G401 (cell line): ENCODE measurements at places on chromosomes 5 and 9.

GRCh38 chr5:160312960-160313727, 780 bp upstream of the CCNJL start:
- peak; percentile 63 for DNase-seq

DNA sequence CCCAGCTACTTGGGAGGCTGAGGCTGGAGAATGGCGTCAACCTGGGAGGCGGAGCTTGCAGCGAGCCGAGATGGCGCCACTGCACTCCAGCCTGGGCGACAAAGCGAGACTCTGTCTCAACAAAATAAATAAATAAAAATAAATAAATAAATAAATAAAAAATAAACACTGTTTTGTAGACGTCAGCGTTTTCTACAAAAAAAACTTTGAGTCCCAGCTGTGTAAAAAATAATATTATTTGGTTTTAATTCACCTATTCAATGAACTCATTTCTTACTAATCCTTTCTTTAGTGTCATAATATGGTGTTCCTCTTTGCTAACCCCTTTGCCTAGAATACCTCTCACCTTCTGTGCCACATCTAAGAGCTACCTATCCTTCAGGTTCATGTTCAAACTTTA, 30.2 kb upstream of the MSANTD3 start:
- DNase-seq = no peak

GRCh38 chr5:150001660-150002486, 1.3 kb downstream of the HMGXB3 start:
- peak; percentile 52 for DNase-seq

DNA sequence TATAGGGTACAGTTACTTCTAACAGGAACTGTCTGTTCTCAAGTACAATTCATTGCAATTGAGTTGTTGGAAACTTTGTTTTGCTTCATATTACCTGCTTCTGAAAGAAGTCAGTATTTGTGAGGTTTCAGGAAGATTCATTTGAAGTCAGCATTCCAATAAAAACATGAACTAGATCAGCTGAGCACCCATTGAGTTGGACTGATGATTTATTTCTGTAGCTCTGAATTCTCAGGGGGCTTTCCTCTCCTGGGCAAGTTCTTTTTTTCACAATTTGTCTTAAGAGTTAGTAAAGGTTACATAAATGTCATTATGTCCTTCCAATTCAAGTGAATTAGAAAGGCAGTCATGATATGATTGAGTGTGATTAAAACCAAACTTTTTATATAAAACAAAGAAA, 16.2 kb upstream of the KIF2A start:
- no peak for DNase-seq

GRCh38 chr5:171476701-171477100, 57.3 kb downstream of the FGF18 start:
- DNase-seq = no peak

GRCh38 chr9:3477236-3477834, 48.5 kb downstream of the RFX3 start:
- no peak for DNase-seq

DNA sequence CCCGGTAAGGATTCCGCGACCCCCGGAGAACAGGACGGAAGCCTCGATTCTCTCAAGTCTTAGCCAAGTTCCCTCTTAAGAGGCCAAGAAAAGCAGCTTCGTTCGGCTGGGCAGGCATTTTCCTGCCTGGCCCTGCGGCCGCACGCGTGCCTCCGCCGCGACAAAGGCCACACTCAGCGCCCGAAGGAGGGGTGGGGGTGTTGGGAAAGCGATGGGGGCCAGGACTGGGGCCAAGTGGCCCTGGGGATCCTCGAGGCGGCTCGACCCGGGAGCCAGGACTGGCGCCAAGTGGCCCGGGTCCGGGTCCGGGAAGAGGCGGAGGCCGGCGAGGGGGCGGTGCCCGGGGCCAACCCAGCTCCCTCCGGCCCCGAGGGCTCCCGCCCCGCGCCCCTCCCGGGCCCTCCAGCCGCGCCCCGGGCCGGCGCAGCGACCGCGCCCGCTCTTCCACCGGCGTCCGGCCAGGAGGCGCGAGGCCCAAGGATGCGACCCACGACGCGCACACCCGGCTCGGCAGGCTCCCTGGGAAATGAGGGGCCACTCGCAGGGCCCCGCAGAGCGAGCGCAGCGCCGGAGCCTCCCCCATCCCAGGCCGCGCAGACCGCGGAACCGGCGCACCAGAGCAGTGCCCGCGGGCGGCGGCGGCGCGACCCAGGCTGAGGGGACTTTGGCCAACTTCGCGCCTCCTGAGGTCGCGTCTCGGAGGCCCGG, 756 bp downstream of the VAV2 start:
- DNase-seq = no peak

DNA sequence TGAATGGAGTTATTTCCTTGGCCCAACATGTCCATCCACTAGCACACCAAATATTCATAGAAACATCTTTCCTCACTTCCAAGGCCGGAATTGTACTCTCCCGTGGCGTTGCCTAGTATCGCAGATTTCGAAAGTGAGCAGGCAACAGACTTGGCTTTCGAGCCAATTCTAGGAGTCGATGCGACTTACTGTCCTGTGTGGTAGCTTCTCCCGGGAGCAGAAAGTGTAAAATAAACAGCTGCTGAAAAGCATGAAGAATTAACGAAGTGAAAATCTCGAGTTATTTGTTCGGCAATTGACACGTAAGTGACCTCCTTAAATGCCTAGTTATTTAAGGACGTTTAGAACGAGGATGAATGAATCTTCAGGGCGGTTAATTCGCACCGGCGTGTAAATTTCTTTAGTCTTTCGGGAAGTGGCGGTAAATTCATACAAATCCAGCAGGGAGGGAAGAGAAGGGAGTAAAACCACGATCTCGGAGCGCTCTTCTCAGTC, 449 bp upstream of the PCSK5 start:
- peak; percentile 8 for DNase-seq

DNA sequence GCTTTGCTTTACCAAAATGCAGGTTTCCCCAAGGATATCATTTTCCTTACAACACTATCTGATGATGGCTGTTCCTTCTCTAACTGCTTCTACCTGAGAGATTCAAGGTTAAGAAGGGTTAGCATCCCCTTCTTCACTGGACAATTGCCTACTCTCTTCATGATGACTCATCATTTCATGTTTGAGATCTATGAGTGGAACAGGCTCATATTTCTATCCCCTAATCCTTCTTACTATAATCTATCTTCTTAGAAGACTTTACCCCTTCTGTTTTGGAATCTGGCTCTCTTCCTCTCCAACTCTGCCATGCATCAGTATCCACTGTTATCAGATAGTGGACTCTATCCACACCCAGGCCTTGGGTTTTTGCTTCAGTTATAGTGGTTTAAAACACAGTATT, 54.3 kb downstream of the NR3C1 start:
- no peak for DNase-seq
